ENCODE measurements at places on chromosomes 1 and 21.

- DNase-seq = no peak
These were observed 193.3 kb downstream of the NPHP4 start for GRCh38 chr1:5798904-5799303.

- no peak for DNase-seq
These were observed 37.8 kb upstream of the SIPA1L2 start for GRCh38 chr1:232667778-232668165.

- peak; percentile 11 for DNase-seq
These were observed 96.9 kb upstream of the AKT3 start for GRCh38 chr1:243946946-243947345.

DNA sequence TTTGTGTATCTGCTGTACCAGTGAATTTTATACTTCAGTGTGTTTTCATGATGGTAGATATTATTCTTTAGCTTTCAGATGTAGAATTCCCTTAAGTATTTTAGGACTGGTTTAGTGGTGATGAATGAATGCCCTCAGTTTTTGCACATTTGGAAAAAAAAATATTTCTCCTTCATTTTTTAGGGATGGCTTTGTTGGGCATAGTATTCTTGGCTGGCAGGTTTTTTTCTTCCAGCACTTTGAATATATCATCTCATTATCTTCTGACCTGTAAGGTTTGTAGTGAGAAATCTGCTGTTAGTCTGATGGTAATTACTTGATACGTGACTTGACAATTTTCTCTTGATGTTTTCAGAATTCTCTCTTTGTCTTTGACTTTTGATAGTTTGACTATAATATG is 66.8 kb downstream of the XPR1 start:
- no peak for DNase-seq

GRCh38 chr1:116785006-116785405 is 30.8 kb downstream of the CD2 start:
- DNase-seq = no peak

DNA sequence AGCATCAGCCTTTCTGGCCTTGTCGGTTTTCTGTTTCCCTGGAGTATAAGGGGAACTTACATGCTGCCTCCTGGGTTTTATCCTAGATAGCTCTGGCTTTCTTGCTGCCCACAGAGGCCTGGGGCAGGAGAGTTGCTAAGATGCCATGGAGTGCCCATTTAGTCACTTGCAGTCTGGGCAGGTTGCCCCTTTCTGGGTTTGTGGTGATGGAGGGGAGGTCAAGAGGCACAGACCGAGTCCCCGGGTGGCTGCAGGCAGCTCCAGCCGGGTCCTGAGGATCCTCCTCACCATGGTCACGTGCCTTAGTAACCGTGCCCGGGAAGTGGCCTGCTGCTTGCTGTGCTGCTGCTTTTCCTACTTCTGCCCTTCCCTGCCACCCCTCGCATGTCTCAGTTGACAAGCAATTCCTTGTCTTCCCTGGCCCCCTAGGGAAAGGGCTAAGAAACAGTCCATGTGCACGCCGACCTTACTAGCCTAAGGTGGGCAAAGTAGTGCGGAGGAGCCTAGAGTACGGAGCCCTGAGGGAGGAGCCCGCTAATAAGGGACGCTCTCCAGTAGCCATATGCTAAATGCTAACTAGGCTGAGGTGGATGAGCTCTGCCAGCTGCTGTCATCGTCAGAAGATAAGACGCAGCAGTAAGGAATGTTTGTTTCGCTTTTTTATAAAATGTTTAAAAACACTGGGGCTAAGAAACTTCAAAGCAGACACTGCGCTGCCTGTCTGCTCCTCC is 34.8 kb downstream of the CLCA1 start:
- DNase-seq = no peak

- DNase-seq = no peak
These were observed 2.2 kb upstream of the KRTAP10-6 start for GRCh38 chr21:44594406-44594916.

- DNase-seq = no peak
These were observed 103.1 kb downstream of the SLC25A24 start for GRCh38 chr1:108097018-108097417.

- no peak for DNase-seq
These were observed 44.1 kb downstream of the PGBD5 start for GRCh38 chr1:230382001-230382491.

DNA sequence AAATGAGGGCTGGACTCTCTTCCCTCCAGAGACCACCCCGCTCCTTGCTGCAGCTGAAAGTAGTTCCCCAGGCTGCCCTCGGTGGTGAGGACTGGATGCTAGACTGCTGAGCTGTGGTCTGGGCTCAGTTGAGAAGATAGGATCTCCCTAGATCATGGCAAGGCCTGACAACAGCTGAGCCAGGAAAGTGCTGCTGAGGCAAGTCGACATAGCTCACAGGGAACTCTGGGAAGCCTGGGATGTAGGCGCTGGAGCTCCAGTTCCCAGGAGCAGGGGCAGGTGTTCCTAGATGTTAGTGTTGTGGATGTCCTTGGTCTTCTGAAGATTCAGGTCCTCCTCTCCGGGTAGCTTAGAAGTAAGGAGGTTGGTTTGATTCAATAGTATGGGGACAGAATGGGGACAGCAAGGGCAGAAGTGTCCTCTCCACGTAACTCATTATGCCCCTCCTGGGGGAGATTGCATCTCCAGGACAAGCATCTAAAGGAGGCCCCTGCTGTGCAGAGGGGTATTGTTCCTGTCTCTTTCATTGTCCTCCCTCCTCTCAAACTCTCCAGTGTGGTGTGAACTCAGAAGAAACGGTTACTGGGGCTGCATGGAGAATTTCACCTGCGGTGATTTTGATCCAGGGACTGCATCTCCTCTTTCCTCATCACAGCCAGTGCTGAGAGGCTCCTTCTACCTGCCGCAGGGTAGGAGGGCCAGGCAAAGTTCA is 3.7 kb downstream of the CYB561D1 start:
- DNase-seq = no peak

DNA sequence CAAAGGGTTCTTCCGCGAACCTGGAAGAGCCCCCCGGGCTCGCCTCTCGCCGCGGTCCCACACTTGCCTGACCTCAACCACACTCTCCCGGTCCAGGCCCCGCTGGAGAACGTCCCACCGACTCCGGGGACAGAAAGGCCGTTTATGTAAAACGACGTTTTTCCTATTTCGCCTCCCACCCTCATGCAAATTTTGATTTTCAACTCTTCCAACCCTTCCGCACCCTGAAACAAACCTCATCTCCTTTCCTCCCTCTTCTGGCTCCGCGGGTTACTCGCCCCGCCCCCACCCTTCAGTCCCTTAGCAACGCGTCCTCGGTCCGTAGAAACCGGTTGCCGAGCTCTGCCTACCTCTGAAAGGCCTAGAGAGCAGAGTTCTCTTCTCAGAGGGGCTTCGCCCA is at the start of gene C1orf141:
C1orf141 (minus strand) TSS at position 276 of the 400 bp plus-strand sequence. CDS start 7,730 bp downstream, outside the sequence.
- no peak for DNase-seq
